ENCODE measurements at places on chromosomes 3 and 15.
A peak's percentile ranks its signal among the peaks of the same experiment; 100 is the strongest.

- DNase-seq = no peak
These were observed 530.0 kb downstream of the EPHB1 start for GRCh38 chr3:135325096-135325495.

DNA sequence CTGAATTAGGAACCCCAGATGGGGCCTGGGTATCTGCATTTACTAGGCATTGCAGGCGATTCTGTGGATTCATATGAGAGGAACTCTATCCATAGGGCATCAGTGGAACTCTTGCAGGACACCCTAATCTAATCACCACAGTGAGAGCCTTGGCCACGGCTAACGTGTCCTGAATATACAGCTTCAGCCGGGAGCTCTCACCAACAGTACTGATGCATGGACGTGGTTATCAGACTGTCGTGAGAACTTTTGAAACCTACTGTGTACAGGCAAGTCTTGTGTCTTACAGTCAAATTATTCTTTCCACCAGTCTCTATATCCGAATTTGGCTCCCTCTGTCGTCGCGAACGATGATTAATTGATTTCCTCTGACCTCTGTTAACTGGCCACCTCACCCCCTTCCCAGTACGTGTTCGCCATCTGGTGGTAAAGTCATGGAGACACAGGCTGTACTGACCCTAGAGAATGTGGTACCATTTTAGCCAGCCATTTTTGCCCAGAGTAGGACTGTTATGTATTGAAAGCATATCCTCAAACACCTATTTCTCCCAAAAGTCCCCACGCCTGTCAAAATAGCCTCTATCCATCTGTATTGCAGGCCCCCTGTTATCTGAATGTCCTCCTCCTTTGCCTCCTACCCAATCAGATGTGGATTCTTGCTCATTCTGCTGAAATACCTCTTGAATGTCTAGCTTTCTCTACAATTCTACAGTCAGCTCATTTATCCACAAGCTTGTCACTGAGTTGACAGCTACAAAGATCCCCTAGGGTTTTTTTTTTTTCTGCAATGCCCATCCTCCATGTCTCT is 39.7 kb downstream of the GLDN start:
- peak; percentile 89 for DNase-seq

- peak; percentile 90 for DNase-seq
These were observed 89.7 kb downstream of the LIPC start for GRCh38 chr15:58521293-58521991.

- DNase-seq = no peak
These were observed 68.6 kb downstream of the ST6GAL1 start for GRCh38 chr3:186998937-186999368.

DNA sequence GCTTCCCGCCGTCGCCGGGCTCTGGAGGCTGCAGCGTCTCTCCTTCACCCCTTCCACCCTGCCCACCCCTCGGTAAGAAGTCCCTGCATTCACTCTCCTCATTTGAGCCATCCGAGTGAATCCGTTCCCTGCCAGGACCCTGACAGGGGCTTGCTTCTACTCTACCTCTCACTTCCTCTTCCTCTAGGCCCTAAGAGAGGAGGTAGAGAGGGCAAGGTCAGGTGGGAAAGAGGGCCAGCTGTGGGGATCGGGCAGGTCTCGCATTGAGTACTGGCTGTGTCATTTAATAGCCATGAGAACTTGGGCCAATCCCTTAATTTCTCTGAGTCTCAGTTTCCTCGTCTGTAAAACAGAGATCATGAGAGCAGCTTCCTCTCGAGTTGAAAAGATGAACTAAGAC is 283.6 kb downstream of the UACA start:
- no peak for DNase-seq

DNA sequence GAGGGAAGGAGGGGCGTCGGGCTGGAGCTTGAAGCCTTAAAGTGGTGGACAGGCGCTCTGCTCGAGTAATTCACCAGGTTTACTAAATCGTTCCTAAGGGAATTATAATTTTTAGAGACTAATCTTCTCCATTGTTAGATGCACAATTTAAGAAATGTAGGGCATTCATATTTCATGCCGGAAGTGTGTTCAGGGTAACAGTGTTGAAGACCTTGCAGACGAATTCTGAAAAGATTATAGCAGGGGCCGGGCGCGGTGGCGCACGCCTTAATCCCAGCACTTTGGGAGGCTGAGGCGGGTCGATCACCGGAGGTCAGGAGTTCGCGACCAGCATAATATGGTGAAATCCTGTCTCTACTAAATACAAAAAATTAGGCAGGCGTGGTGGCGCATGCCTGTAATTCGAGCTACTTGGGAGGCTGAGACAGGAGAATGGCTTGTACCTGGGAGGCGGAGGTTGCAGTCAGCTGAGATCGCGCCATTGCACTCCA is 365 bp upstream of the GTF2A2 start:
- DNase-seq = no peak

- DNase-seq = peak; percentile 49
These were observed 673.4 kb upstream of the CBLB start for GRCh38 chr3:106542101-106542769.

DNA sequence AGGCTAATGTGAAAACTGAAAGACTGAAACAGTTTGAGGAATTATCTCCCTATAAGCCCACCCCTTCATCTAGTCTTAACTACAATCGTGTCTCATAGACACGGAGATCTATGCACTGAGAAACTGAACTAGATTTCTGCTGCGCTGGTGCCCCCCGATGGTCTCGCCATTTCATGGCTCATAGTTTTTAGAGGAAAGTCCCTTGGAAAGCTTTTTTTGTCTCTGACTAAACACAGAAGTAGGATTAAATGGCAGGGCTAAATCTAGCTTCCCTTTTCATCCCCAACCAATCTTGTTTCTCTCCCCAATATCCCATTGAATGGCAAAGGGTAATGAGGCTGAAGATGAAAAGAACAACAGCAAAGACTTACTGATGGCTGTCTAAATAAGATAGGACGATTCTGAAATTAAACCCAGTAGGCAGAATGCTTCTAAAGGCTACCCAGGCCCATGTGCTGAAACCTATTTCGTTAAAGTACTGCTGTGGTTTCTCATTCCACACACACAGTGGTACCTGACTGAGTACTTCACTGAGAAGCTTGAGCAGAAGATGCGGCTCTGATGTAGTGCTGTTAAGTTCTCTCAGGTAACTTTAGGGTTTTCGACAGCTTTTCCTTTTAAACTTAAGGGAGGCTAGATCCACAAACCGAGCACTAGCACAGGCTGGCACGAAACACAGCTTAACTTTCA is 142.7 kb downstream of the GADL1 start:
- DNase-seq = peak; percentile 67

DNA sequence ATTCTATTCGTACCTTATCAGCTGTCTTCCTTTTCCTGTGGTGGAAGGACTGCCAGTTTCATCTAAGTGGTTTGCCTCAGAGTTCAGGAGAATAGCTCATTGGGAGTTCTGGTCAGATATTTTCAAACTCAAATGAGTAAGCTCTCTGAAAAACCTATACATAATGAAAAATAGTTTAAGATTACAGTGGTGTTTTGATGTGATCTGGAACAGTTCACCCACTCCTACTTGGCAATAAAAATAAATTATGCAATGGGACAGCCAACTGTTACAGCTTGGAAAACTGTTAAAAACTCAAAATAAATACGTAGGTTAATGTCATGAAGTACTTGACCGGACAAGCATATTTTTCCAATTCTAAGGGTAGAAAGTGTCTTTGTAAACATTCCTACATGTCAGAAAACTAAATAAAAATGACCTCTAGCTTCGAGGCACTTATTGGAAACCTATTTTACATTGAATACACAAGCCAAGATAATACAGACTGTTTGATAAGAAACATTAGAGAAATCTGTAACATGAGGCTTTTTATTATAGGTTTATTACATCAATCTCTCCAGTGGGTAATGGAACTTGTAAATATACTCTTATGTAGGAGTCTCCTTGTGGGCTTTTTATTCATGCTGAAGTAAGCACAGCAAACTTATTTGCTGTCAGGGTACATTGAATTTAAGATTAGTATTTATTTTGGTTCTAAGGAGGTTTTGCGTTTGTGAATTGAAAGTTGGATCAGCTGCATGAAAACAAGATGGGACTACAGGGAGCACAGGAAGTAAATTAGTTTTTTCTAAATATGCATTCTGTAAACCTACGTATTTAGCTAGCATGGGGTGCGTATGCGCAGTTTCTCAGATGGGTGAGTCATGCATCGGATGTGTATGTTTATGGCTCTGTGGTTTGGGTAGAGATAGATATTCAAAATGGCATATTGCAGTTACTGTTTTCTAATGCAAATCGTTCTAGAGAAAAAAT is 453.1 kb downstream of the IL5RA start:
- peak; percentile 7 for DNase-seq

DNA sequence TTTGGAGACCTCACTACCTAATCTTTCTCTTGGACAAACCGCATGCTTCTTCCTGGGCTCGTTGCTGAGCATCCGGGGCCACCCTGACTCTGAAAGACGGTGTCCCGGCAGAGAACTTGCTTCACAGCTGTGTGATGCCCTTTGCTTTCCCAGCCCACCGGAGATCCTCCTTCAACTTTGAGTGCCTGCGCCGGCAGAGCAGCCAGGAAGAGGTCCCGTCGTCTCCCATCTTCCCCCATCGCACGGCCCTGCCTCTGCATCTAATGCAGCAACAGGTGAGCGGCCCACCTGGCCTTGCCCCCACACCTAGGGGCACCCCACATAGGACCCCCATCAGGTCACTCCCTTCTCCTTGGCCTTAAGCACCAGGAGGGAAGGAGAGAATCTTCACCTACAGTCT is 37.7 kb downstream of the CHDH start:
- DNase-seq = no peak

Data from fibroblast of pulmonary artery (primary cell).